ENCODE measurements at places on chromosomes 13 and 19.

- DNase-seq, result no peak
Measured at GRCh38 chr19:38562096-38562495, 55.7 kb downstream of the MAP4K1 start.

GRCh38 chr19:53608381-53608780 lies 23.4 kb upstream of the DPRX start:
- DNase-seq, result no peak

DNA sequence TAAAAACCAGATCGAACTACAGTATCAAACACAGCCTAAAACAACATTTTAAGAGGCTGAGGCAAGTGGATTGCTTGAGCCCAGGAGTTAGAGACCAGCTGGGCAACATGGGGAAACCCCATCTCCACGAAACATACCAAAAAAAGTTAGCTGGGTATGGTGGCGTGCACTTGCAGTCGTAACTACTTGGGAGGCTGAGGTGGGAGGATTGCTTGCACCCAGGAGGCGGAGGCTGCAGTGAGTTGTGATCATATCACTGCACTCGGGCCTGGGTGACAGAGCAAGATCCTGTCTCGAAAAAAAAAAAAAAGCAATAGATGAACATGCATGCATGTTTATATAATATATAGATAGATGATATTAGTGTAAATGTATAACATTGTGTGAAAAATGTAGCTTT lies 5.2 kb upstream of the MRPS31 start:
- no peak for DNase-seq

- DNase-seq, result no peak
Measured at GRCh38 chr13:94987081-94987480, 274.7 kb upstream of the SOX21 start.
